ENCODE measurements at places on chromosomes 3 and 15.

DNA sequence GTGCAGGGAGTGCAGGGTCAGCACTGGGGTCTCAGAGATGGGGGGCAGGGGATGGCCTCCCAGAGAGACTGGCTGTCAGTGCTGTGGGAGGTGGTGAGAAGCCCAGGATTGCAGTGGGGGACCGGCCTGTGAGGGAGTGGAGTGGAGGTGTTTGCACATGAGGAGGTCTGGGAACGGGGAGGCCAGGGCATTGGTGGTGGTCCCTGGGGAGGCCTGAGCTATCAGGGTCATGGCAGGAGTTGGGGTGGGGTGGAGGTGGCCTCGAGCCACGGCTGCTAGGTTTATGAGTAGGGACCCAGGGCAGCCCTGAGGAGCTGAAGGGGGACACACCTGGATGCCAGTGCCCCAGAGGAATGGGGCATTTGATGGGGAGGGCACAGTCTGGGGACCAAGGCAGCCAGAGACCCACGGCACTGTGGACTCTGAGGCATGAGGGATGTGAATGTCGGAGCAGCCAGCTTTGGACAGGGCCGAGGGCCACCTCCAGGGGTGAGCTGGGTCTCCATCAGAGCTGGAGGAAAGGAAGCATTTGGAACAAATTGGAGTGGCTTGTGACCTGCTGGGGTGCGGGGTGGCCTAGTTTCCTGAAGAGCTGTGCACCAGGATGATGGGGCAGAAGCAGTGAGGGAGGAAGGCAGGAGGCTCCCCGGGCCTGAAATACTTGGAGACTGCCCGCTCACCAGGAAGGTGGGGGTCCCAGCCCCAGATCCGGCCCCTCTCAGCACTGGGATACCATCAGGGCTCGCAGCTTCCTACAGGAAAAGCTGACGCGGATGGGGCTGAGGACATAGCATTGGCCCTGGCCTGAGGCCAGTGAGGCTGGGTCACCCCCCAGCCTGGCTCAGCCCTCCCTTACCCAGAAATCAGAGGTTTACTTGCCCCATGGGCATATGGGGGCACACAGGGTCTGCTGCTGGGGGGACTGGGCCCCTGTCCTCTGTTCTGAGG, 9.5 kb upstream of the CSPG4 start:
- DNase-seq = no peak

DNA sequence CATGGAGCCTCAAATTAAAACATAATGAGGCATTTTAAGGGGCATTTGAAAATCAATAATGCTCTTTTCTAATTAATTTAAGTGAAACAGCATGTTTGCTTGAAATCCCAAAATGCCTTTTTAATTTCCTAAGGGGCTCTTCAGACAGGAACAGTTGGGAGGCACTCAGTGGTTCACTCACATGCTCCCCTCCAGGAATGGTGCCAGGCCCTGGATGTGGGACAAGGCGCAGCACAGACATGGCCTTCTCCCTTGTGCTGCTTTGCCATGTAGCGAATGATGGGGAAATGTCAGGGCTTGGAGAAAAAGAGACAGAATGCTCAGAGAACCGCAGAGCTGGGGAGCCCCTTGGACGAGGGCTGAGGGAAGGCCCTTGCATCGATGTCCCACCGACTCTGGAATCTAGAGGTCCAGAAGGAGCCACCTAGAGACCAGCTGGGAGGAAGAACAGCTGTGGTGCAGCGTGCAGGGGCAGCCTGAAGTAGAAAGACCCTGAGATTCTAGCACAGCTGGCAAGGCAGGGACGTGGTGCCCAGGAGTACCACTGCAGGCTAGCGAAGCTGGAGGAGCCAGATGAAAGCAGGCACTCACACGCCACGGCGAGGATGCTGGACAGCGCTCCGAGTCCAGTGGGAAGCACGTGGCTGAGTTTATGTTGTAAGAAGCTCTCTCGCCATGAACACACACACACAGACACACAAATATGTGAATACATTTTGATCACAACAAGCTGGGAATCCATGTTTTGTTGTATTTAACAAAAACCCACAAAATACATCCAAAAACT, 27.0 kb downstream of the NSMCE3 start:
- DNase-seq = no peak

DNA sequence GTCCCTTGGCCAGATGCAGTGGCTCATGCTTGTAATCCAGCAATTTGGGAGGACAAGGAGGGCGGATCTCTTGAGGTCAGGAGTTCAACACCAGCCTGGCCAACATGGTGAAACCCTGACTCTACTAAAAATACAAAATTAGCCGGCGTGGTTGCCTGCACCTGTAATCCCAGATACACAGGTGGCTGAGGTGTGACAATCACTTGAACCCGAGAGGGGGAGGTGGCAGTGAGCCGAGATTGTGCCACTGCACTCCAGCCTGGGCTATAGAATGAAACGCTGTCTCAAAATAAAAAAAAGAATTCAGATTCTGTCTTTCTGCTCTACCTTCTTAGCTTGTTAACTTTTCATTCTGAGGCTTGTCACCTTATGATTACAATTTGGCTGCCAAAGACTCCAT, 22.1 kb downstream of the MYO5A start:
- DNase-seq = no peak

- no peak for DNase-seq
Observed at GRCh38 chr15:101151288-101151687, 100.6 kb downstream of the CHSY1 start.

GRCh38 chr3:184291044-184291737, 7.8 kb upstream of the PSMD2 start:
- no peak for DNase-seq

DNA sequence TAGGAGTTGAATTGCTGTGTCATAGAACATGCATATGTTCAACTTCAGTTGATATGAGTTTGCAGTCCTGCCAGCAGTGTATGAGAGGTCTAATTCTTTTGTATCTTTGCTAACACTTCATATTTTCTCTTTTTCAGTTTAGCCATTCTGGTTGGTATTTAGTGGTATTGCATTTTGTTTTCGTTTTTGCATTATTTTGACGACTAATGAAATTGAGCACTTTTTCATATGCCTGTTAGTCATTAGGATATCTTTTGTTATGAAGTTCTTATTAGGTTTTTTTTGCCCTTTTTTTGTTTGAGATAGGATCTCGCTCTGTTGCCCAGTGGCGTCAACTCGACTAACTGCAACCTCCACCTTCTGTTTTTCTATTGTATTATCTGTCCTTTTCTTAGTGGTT, 9.2 kb downstream of the TRIP4 start:
- no peak for DNase-seq
